Uterus (tissue), 4 donors: ENCODE measurements at places on chromosomes 5 and 9.

DNA sequence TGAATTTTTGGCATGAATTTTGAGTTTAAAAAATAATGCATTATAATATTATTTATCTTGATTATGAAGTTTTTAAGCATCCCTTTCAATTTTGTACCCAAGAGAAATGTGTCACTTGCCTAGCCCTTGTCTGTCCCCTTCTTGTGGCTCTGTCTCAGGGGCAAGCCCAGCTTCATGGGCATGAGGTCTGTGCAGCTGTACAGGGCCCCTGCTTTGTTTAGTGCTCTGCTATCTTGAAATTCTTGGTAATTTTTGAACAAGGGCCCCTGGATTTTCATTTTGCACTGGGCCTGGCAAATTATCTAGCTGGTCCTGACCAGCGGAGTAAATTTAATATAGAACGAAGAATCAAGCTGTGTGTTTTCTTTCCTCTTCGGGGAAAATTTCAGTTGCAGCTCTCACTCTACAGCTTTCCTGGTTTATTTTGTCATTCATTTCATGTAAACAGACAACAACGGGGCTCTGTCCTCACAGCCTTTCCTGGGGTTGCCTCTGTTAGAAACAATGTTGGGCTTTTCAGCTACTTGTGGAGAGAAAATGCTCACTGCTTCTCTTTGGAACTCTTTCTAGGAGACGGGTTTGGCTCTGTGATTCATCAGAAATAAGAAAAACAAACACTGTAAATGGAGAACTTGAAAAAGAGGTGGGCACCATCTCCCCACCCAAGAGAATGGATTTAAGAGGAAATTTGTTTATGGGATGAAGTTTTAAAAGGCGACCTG, 41.1 kb downstream of the LIX1 start:
- no peaks in the 10 kb centered on the region for H3K27me3 ChIP-seq
- no peak overlapping the region for H3K4me3 ChIP-seq
- DNase-seq = no peak
- no peaks in the 10 kb centered on the region for H3K4me1 ChIP-seq
- no peaks in the 10 kb centered on the region for H3K36me3 ChIP-seq

GRCh38 chr5:89983216-89983615, 426.3 kb downstream of the CETN3 start:
- DNase-seq = no peak
- H3K27ac ChIP-seq = no peak overlapping the region
- H3K4me1 ChIP-seq = peaks cover 3% of the 10 kb centered on the region
- no peak overlapping the region for H3K4me3 ChIP-seq
- no peaks in the 10 kb centered on the region for H3K36me3 ChIP-seq

DNA sequence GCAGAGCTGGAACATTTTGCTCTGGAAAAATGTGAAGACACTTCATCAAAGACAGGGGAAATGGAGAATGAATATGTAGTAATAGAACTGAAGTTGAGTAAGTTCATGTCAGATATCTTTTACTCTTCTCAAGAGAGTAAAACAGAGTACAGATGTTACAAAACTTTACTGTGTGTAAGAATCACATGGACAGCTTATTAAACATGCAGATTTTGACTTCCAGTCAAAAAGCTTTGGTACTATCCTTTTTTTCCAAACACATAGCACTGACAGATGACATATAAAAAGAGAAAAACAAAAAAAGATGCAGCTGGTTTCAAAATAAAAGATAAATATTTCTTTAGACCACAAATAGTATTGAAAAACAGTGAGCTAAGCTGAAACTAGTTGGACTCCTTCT, 115.4 kb downstream of the FBN2 start:
- H3K4me1 ChIP-seq = no peaks in the 10 kb centered on the region
- no peak overlapping the region for H3K27ac ChIP-seq
- no peaks in the 10 kb centered on the region for H3K27me3 ChIP-seq
- no peak for DNase-seq
- H3K36me3 ChIP-seq = no peaks in the 10 kb centered on the region

DNA sequence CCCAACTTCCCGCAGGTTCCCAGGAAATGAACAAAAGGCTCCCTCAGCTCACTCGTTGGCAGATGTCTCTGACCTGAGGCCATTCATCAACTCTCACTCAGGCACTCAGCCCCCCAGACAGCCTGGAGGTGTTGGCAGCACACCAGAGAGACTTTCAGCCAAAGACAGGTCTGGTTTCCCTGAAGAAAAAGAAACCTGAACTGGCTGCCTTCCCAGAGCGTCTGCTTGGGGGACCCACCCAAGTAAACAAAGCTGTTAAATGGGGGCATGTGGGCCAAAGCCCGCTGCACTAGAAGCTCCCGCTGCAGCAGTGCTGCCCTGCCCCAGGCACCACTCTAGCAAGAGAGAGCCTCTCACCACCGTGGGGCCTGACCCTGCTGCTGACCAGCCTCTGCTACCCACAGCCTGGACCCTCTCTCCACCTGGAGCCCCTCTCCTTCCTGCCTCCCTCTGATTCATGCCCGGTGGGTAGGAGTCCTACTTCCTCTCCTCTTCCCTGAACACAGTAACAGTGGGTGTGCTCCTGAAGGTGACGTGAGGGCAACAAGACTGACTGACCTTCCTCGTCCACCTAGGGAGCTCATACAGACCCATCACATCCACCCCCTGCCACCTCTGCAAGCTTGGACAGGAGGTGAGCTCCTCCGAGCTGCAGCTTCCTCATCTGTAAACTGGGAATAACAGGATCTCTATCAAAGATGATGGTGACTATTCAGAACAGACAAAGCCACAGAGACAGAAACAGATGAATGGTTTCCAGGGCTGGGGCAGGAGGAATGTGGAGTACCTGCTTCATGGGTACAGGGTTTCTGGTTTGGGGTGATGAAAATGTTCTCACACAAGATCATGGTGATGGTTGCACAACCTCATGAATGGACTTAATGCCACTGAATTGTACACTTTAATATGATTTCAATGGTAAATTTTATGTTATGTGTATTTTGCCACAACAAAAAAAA, 31.0 kb upstream of the GABRP start:
- no peak overlapping the region for H3K27ac ChIP-seq
- H3K4me3 ChIP-seq = no peak overlapping the region
- no peaks in the 10 kb centered on the region for H3K36me3 ChIP-seq
- DNase-seq = no peak

- no peak overlapping the region for H3K4me3 ChIP-seq
- H3K27ac ChIP-seq = no peak overlapping the region
- H3K4me1 ChIP-seq = no peaks in the 10 kb centered on the region
- DNase-seq = no peak
- no peaks in the 10 kb centered on the region for H3K36me3 ChIP-seq
- no peaks in the 10 kb centered on the region for H3K27me3 ChIP-seq
Measured at GRCh38 chr5:65327582-65327981, 154.1 kb downstream of the ADAMTS6 start.

DNA sequence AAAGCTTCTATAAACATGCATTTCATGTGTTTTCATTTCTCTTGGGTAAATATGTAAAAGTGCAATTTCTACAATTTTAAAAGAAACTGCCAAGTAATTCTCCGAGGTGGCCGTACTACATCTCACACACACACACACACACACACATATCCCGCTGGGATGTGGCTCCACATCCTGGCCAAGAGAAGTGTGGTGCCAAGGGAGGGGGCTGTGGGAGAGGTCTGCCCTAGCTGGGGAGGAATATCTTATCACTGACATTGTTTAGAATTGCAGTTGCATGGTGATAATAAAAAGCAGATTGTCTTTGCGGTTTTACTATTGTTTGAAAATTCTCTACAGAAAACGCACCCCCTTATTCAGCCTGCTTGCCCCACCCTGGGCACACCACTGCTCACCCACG, 558.4 kb downstream of the BNC2 start:
- H3K4me1 ChIP-seq = no peaks in the 10 kb centered on the region
- no peak for DNase-seq
- H3K36me3 ChIP-seq = no peaks in the 10 kb centered on the region
- no peak overlapping the region for H3K4me3 ChIP-seq
- H3K27ac ChIP-seq = no peak overlapping the region

GRCh38 chr9:68711281-68711680, 6.2 kb downstream of the PIP5K1B start:
- no peak overlapping the region for H3K27ac ChIP-seq
- no peak overlapping the region for H3K4me3 ChIP-seq
- H3K36me3 ChIP-seq = no peaks in the 10 kb centered on the region
- H3K4me1 ChIP-seq = no peaks in the 10 kb centered on the region
- no peak for DNase-seq
- peaks cover 9% of the 10 kb centered on the region for H3K27me3 ChIP-seq

DNA sequence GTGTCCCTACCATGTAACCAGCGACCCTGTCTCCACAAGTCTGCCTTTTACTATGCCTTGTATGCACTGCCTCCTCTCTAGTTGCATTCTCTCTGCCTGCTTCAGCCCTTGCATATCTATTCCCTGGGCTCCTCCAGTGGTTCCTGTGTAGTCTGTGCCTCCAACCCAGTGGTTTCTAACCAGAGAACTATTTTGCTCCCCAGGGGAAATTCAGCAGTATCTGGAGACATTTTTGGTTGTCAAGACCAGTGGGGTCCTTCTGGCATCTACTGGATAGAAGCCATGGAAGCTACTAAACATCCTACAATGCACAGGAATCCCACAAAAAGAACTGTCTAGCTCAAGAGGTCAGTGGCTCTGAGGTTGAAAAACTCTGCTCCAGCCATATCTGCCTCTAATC, 224.1 kb upstream of the RASEF start:
- DNase-seq = no peak
- H3K27me3 ChIP-seq = no peaks in the 10 kb centered on the region
- no peaks in the 10 kb centered on the region for H3K36me3 ChIP-seq
- H3K4me3 ChIP-seq = no peak overlapping the region
- H3K27ac ChIP-seq = no peak overlapping the region

DNA sequence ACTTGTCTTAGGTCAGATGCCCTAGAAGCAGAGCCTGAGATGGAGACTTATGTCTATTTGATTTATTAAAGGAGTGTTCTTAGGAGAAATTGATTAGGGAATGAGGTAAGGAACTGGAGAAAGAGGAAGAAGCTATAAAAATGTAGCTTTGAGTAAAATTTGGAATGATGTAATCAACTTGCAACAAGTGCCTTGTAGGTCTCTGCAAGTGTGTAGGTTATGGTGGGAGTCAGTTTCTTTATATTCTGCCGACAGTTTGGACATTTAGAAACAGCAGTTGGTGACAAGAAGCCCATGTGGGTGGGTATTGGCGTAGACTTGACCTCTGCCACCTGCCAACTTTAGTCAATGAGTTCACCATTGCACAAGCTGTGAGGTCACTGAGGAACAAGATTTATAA, 986.5 kb downstream of the CDH18 start:
- H3K27ac ChIP-seq = no peak overlapping the region
- no peaks in the 10 kb centered on the region for H3K4me1 ChIP-seq
- H3K27me3 ChIP-seq = no peaks in the 10 kb centered on the region
- H3K36me3 ChIP-seq = no peaks in the 10 kb centered on the region
- no peak for DNase-seq

GRCh38 chr5:127928053-127928452, 155.5 kb upstream of the SLC12A2 start:
- H3K36me3 ChIP-seq = no peaks in the 10 kb centered on the region
- DNase-seq = no peak
- no peak overlapping the region for H3K4me3 ChIP-seq
- no peaks in the 10 kb centered on the region for H3K27me3 ChIP-seq

- H3K36me3 ChIP-seq = no peaks in the 10 kb centered on the region
- no peaks in the 10 kb centered on the region for H3K27me3 ChIP-seq
- DNase-seq = no peak
Measured at GRCh38 chr5:106311230-106311915, 1359.4 kb downstream of the EFNA5 start.

- H3K4me3 ChIP-seq = no peak overlapping the region
- no peaks in the 10 kb centered on the region for H3K4me1 ChIP-seq
- no peaks in the 10 kb centered on the region for H3K36me3 ChIP-seq
- peak overlapping the region; percentile 64 for H3K27ac ChIP-seq
- no peak for DNase-seq
Measured at GRCh38 chr5:176995896-176996767, 10.4 kb downstream of the UIMC1 start.

GRCh38 chr5:18203296-18203695, 569.0 kb downstream of the TAF11L14 start:
- no peak overlapping the region for H3K27ac ChIP-seq
- no peaks in the 10 kb centered on the region for H3K36me3 ChIP-seq

DNA sequence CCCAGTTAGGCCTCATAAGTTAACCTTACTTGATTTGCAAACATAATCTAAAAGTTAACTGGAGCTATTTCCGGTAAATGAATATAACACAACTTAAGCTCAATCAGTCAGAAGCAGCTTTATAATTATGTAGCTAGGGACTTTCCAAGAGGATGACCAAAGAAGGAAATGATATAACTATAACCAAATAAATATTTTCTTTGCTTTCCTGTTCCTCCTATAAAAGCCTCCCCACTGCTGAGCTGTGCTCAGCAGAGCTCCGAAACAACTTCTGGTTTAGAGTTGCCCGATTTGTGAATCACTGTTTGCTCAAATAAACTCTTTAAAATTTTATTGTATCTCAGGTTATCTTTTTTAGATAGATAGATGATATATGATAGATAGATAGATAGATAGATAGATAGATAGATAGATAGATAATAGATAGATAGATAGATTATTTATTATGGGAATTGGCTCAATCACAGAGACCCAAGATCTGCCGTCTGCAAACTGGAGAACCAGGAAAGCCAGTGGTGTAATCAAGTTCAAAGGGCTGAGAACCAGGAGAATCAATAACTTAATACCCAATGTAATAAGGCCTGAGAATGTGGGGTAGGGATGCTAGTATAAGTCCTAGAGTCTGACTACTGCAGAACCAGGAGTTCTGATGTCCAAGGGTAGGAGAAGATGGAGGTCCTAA, 19.3 kb upstream of the TMEM161B start:
- H3K36me3 ChIP-seq = no peaks in the 10 kb centered on the region
- no peak for DNase-seq
- H3K27ac ChIP-seq = no peak overlapping the region
- no peak overlapping the region for H3K4me3 ChIP-seq
- H3K4me1 ChIP-seq = no peaks in the 10 kb centered on the region
- H3K27me3 ChIP-seq = no peaks in the 10 kb centered on the region

- DNase-seq = no peak
- H3K27ac ChIP-seq = no peak overlapping the region
- no peaks in the 10 kb centered on the region for H3K36me3 ChIP-seq
- no peak overlapping the region for H3K4me3 ChIP-seq
Measured at GRCh38 chr9:17636349-17636748, 57.5 kb downstream of the SH3GL2 start.

DNA sequence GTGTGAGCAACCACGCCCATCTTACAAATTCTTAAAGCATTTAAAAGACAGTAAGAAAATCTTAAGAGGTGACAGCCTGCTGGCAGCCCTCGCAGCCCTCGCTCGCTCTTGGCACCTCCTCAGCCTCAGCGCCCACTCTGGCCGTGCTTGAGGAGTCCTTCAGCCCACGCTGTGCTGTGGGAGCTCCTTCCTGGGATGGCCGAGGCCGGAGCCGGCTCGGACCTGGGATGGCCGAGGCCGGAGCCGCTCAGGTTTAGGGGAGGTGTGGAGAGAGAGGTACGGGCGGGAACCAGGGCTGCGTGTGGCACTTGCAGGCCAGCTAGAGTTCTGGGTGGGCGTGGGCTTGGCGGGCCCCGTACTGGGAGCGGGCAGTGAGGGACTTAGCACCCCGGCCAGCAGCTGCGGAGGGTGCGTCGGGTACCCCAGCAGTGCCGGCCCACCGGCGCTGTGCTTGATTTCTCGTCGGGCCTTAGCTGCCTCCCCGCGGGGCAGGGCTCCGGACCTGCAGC, 9.3 kb upstream of the ECM2 start:
- H3K27ac ChIP-seq = no peak overlapping the region
- no peaks in the 10 kb centered on the region for H3K4me1 ChIP-seq
- no peak overlapping the region for H3K4me3 ChIP-seq
- DNase-seq = no peak
- H3K27me3 ChIP-seq = no peaks in the 10 kb centered on the region

GRCh38 chr9:18274693-18275092, 199.3 kb upstream of the ADAMTSL1 start:
- no peaks in the 10 kb centered on the region for H3K27me3 ChIP-seq
- no peak for DNase-seq
- H3K4me1 ChIP-seq = no peaks in the 10 kb centered on the region
- no peak overlapping the region for H3K27ac ChIP-seq
- H3K4me3 ChIP-seq = no peak overlapping the region
- no peaks in the 10 kb centered on the region for H3K36me3 ChIP-seq
